ENCODE measurements at places on chromosomes 2 and 18. TPM values are rescaled to one million over a fixed set of nuclear protein-coding genes. Genes with fewer than 3 reads are reported as not detected.

DNA sequence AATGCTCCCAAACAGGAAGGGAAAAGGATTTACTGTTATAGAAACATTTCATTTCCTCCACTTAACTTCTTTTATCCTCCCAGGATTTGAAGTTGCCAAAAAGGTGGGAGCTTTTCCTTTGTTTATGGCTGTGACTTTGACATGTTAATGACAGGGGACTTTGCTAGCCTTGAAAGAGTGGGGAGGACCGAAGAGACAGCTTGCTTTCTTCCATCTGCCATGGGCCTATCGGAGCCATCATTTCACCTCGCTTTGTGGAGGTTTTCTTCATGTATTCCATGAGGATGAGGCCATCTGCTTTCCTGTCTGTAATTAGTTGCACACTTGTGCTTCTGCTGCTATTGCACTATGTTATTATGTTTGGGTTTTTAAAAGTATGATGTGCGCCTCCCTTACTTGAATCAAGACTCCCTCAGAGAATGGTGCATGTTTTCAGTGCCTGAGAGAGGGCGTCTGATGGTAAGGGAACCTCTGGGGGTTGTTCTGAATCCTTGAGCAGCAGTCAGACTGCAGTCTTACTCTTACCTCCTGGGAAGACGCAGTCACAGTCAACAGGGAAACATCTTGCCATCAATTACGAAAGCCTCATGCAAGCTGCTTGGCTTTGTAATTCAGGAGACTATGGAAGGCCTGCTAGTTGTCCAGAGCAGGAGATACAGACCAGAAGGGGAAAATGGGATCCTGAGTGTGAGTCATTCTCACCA lies 173.3 kb upstream of the MGAT5 start:
- DNase-seq = no peak
- H3K36me3 ChIP-seq = no peaks in the 10 kb centered on the region
- H3K4me1 ChIP-seq = no peaks in the 10 kb centered on the region
- H3K27ac ChIP-seq = no peak overlapping the region

Gene SERPINB13
- polyA plus RNA-seq = not detected

DNA sequence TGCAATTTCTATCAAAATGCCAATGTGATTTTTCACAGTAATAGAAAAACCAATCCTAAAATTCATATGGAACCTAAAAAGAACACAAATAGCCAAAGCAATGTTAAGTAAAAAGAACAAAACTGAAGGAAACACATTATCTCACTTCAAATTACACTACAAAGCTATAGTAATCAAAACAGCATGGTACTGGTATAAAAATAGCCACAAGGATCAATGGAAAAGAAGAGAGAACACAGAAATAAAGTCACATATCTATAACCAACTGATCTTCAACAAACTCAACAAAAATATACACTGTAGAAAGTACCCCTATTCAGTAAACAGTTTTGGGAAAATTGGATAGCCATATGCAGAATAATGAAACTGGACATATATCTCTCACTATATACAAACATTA lies 252.2 kb upstream of the CYP26B1 start:
- H3K4me3 ChIP-seq = no peak overlapping the region
- no peaks in the 10 kb centered on the region for H3K4me1 ChIP-seq
- peaks cover 3% of the 10 kb centered on the region for H3K27me3 ChIP-seq
- H3K36me3 ChIP-seq = peaks cover 5% of the 10 kb centered on the region
- DNase-seq = no peak

Gene RTP5
- polyA plus RNA-seq = not detected

Gene CNGA3
- not detected for polyA plus RNA-seq

- H3K4me3 ChIP-seq = no peak overlapping the region
- H3K27me3 ChIP-seq = peaks cover 1% of the 10 kb centered on the region
- no peak for DNase-seq
- H3K4me1 ChIP-seq = no peaks in the 10 kb centered on the region
- H3K36me3 ChIP-seq = no peaks in the 10 kb centered on the region
Observed at GRCh38 chr2:240506406-240507059, 51.3 kb downstream of the ANKMY1 start.

- H3K36me3 ChIP-seq = peaks cover 10% of the 10 kb centered on the region
- H3K27ac ChIP-seq = no peak overlapping the region
- H3K4me1 ChIP-seq = peaks cover 8% of the 10 kb centered on the region
- no peak overlapping the region for H3K4me3 ChIP-seq
- no peak for DNase-seq
Observed at GRCh38 chr18:76980663-76981395, 151.8 kb downstream of the MBP start.

GRCh38 chr2:175015340-175015739 lies 10.2 kb upstream of the CHN1 start:
- peaks cover 4% of the 10 kb centered on the region for H3K27me3 ChIP-seq
- no peak overlapping the region for H3K27ac ChIP-seq

DNA sequence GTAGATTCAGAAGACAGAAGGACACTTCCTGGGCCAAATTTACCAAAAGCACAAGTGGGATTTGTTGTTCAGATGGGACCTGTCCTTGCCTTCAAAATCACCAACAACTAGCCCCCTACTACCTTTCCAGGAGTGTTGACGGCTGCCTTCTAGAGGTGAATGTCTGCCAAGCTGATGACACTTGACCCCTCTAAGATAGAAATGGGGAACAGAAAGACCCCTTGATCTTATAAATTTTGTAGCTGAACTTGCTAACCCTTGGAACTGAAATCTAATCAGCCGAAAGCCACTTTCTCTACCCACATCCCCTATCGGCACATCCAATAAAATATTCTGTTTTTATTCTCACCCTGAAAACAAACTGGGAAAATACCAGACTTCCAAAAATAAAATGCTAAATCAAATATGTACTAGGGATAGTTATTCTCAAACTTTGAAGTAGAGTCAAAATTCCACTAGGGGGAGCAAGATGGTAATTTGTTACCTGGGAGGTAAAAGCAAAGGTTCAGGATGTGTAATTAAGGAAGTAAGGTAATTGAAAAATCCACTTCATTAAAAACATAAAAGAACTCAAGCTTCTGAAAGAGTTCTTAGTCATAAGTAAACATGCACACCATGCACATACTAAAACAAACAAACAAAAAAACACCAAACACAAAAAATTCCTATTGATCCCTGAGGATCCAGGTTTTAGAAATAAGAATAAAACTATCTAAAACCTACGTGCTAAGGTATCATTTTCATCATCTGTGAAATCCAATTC lies 119.2 kb downstream of the ANKRD44 start:
- H3K27ac ChIP-seq = peak overlapping the region; percentile 76
- peak overlapping the region; percentile 55 for H3K4me3 ChIP-seq
- H3K27me3 ChIP-seq = peaks cover 2% of the 10 kb centered on the region

- no peaks in the 10 kb centered on the region for H3K27me3 ChIP-seq
- DNase-seq = no peak
- H3K4me1 ChIP-seq = no peaks in the 10 kb centered on the region
Observed at GRCh38 chr18:39500306-39500705, 1934.7 kb upstream of the CELF4 start.

Gene CCDC150
- not detected for polyA plus RNA-seq

Gene EFEMP1
- not detected for polyA plus RNA-seq

- peaks cover 2% of the 10 kb centered on the region for H3K36me3 ChIP-seq
- no peaks in the 10 kb centered on the region for H3K4me1 ChIP-seq
- peaks cover 2% of the 10 kb centered on the region for H3K27me3 ChIP-seq
- no peak for DNase-seq
- no peak overlapping the region for H3K4me3 ChIP-seq
- no peak overlapping the region for H3K27ac ChIP-seq
Observed at GRCh38 chr2:171615069-171615468, 72.2 kb upstream of the DYNC1I2 start.

DNA sequence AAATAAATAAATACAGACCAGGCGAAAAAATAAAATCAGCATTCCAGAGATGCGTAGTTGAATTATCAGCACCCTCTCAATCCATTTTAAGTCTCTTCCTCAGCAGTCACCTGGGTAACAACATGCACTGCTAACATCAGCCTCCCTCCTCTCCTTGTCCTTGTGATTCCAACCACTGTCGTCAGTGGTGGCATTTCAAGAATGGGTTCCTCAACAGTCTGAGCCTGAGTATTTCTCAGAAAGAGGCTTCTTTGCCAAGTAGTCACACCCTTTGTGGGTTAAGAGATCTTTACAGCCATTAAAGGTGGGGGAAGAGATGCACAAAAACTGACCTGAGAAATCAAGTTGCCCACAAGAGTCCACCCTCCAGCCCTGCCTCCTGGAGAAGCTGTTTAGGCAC lies 39.0 kb downstream of the NOL10 start:
- DNase-seq = no peak
- H3K27ac ChIP-seq = no peak overlapping the region
- H3K4me1 ChIP-seq = peaks cover 17% of the 10 kb centered on the region
- H3K27me3 ChIP-seq = no peaks in the 10 kb centered on the region

GRCh38 chr2:137935591-137935990 lies 28.7 kb upstream of the HNMT start:
- no peak overlapping the region for H3K4me3 ChIP-seq
- no peak for DNase-seq
- H3K27ac ChIP-seq = no peak overlapping the region
- H3K4me1 ChIP-seq = no peaks in the 10 kb centered on the region
- H3K27me3 ChIP-seq = no peaks in the 10 kb centered on the region
- H3K36me3 ChIP-seq = no peaks in the 10 kb centered on the region

Gene LCT
- polyA plus RNA-seq = not detected

GRCh38 chr2:84704505-84705244 lies 176.2 kb downstream of the TRABD2A start:
- DNase-seq = no peak
- no peak overlapping the region for H3K4me3 ChIP-seq
- H3K27me3 ChIP-seq = no peaks in the 10 kb centered on the region
- no peaks in the 10 kb centered on the region for H3K4me1 ChIP-seq
- no peak overlapping the region for H3K27ac ChIP-seq

Gene KHK
- polyA plus RNA-seq = 9.5 TPM

DNA sequence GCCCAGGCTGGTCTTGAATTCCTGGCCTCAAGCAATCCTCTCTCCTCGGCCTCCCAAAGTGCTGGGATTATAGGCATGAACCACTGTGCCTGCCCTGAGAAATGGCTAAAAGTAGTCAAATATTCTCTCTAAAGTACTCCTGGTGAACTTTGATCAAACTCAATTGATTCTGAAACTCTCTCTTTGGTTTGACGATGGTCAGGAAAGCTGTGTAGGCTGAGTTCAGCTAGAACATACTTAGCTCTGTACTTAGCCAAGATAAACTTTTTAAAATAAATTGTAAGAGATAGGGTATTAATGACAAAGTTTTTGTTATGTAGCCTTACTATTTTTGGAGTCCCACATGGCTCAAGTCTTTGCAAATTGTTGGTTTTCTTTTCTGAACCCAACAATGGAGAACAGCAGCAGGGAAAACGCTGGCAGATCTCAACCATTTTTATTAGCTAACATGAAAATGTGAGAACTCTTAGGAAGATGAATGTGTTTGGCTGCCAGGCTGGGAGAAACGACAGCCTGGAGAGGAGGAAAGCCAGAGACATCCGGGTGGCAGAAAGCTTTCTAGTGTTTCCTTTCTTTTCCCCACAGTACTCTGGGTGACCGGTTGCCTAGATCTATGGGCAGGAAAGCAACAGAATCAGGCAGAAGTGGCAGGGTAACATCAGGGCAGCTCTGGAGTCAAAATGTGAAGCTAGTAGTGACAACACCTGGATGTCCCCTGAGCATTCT lies 193.0 kb upstream of the LHCGR start:
- H3K27ac ChIP-seq = no peak overlapping the region
- H3K36me3 ChIP-seq = no peaks in the 10 kb centered on the region
- no peaks in the 10 kb centered on the region for H3K4me1 ChIP-seq

Measured in immature natural killer cell (primary cell).